Stimulated activated CD4-positive, alpha-beta T cell treated with anti-CD3 and anti-CD28 coated beads, Interleukin-1b, Interleukin-23, amount 100 ng/mL, for 24 hours (primary cell): ENCODE measurements at places on chromosomes 11 and 22.

DNA sequence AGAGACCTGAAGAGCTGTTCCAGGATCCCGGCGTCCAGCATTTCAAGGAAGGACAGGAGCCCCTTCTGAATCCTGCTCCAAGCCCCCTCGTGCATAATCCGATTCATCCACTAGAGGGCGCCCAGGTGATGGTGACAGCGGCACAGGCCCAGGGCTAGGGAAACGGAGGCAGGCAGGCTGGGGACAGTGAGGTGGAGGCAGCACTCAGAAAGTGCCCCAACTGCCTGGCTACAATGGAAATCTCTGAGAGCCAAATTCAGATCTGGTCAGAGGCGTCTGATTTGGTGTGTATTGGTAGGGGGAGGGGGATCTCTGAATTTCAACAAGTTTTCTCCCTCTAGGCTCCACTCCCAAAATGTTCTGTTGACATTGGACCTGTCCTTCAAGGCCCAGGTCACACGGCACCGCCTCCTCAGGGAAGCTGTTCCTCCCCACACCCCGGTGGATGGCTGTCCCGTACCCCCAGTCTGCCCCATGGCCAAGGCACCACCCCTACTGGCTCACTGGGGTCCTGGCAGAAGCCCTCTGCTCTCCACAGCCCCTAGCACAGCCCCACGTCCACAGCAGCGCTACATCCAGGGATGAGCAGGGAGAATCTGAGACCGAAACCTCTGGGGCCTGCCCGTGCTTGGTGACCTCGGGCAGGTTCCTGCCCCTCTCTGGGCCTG is 142.9 kb downstream of the CRYBB2 start:
- peak; percentile 64 for DNase-seq

GRCh38 chr22:33020721-33021120 is 37.5 kb downstream of the SYN3 start:
- no peak for DNase-seq

- no peak for DNase-seq
Observed at GRCh38 chr22:36221799-36222751, 17.3 kb downstream of the APOL2 start.

DNA sequence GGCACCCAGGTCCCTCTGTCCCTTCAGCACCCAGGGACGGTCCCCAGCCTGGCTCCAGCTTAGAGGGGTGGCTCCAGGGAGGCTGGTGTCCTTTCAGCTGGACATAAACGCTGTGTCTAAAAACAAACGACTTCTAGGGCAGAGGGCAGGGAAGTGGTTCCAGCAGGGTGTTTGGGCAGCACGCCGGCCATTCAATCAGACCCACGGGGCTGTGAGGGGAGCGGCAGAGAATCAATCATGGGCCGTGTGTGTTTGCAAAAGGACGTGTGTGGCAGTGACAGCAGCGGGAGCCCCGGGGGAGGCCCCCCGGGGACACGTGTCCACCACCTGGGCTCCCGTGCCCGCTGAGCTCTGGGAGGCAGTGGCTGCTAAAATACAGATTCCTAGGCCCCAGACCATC is 127.7 kb downstream of the MN1 start:
- no peak for DNase-seq

DNA sequence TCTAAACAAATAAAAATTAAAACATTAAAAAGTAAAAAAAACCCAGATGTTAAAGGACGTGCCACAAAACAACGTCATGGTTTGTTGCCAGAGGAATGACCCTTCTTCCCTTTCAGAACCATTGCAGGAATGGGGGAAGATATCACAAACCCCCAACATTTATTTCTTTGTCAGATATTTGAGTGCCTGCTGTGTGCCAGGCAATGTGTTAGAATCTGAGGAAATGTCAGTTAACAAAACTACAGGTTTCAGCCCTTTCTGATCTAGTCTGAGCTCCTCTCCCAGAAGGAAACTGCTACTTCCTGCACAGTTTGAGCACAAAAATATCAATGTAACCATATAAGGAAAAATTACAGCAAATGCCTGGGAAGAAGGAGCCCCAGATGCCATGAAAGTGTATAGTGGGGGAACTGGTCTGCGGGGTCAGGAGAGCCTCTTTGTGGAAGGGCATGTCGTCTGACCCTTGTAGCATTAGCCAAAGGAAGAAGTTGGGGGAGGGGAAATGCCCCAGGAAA is 7.1 kb upstream of the NHERF4 start:
- DNase-seq = no peak

DNA sequence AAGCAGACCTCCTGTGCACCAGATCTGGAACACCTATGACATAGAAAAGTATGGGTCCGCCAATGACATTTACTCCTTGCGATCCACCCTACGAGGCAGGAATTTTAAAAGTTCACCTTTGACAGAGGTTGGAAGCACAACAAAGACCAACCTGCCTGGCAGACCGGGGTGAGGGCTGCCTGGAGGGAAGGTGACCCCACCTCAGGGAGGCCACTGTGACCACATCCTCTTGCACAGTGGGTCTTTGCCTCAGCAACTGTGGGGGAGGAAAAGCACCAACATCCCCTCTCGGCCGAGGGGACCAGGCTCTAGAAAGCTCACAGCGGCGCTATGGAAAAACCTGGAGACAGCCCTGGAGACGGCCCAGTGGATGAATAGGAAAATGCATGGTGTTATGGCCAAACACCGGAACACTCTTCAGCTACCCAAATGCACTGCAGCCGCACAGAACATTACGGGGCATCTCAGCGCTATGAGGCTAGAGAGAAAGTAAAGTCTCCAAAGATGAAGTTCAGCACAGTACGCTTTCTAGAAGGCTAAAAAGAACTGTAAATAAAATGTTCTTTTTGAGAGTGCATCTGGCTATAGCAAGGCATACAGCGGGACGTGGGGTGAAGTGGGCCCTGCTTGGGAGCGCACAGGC is 1.8 kb upstream of the SHISAL1 start:
- DNase-seq = no peak

GRCh38 chr22:35538801-35539321 is 1.8 kb upstream of the RASD2 start:
- DNase-seq = no peak

DNA sequence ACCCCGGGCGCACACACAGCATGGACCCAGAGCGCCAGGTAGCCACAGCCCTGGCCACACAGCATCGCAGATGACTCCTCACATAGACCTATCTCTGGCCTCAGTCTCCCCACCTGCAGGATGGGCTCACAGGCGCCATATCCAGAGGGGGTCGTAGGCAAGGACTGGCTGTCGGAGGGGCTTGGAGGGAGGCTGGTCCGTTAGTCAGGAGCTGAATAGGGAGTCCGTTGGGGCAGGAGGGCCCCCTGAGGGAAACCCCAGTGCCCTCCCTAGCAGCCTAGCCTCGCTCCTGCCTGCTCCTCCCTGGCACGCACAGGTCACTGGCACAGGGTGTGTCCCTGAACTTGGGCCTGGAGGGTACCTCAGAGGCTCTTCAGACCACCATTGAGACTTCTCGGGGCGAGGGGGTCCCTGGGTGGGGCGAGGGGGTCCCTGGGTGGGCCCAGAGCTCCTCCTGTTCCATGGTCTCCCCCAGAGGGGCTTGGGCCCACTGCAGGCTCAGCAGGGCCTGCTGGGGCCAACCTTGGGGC is 2.0 kb downstream of the PLXNB2 start:
- DNase-seq = no peak

DNA sequence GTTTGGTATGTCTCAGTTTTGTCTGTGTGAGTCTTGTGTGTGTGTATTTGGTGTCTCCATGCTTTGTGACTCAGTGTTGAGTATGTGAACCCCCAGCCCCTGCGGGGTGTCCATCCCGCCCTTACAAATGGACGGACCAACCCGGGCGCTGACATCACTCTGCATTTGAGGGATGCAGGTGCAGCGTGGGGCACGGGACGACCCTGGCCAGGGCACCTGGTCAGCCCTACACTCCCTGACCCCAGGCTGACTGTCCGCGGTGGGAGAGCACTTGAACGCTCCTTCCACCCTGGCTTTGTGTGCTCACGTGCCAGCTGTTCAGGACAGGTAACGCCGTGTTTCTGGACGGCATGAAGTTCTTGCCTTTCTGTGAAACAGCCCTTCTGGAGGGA is 369.0 kb downstream of the BRD1 start:
- no peak for DNase-seq

DNA sequence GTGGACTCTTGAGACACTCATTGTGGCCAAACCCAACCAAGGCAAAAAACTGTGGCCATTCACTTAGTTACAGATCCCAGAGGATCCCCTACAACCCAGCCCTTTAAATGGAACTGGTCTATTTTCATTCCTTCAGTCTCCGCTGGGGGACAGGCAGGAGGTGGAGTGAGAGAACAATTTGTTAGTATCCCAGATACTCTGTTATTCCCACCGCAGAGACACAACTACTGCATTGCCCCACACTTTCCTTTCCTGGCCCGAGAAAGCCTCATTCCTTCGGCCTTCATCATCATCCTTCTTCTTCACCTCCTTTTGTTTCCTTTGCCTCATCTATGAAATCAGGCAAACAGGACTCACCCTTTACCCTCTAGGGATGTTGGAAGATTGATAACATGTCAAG is 191.1 kb downstream of the NTM start:
- DNase-seq = no peak

DNA sequence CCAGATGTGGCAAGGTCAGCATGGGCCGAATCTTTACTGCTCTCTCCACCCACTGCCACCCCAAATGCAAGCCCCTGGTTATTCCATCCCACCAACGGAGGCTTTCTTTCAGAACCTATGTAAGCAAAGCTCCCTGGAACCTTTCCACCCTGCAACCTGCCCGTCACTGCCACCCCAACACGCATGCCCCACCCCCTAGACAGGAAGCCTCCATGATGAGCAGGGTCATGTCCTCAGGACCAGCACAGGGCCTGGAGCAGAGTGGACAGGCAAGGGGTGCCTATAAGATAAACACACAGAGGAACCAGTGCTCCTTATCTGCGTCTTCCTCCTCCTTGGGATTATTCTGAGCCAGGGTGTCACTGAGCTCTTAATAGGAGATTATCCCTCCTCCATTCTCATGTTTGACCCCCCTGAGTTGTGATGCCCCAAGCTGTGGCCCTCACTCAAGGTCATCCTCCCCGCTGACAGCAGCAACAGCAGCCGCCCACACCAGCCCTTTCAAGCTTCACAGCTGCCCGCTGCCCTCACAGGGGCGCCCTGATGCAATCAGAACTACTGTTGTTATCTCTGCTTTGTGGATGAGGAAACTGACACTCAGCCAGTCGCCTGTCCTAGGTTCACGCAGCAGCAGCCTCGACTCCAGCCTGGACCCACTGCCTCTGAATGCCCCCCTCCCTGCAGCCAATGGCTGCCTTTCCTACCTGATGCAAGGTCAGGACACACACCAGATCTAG is 647.3 kb downstream of the TBC1D22A start:
- no peak for DNase-seq

DNA sequence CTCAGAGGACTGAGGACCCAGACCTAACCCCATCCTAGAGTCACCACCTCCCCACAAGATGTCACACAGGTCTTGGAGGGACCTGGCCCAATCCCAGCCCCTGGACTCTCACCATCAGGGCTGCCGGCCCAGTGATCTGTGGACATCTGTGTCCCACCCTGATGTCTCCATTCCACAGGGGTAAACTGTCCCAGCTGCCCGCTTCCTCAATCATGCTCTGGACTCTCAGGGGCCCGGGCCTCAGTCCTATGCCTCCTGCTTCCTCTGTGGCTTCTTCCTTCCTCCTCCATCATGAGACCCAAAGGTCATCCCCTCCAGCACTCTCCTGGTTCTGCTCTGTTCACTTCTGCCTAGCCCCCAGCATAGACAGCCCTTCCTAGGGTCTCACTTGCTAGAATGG is 32.2 kb downstream of the ARAP1 start:
- DNase-seq = no peak

GRCh38 chr11:6727971-6728760 is 43.6 kb downstream of the OR2AG2 start:
- no peak for DNase-seq

DNA sequence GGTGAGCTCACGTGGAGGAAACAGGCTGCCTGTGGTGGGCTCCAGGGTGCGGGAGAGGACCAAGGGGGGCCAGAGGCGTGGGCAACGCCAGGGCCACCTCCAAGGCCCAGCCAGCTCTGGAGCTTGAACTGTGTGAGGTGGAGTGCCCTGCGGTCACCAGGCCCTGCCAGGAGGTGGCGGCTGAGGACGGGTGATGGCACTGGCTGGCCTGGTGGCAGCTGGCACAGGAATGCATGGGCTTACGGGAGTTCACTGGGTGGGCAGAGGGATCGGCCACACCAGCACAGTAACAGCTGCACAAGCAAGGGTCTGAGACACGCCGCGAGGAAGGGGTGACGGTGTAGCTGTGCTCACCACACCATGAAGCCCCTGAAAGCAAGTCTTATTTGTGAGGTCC is 15.8 kb downstream of the TOLLIP start:
- DNase-seq = no peak

- DNase-seq = no peak
Observed at GRCh38 chr11:59154610-59155009, 12.0 kb downstream of the FAM111A start.

GRCh38 chr11:83862691-83863090 is 576.5 kb upstream of the CCDC90B start:
- DNase-seq = no peak

GRCh38 chr22:36611241-36611976 is 82.4 kb upstream of the EIF3D start:
- DNase-seq = no peak

GRCh38 chr11:32088117-32088941 is 2.5 kb upstream of the RCN1 start:
- no peak for DNase-seq

- DNase-seq = no peak
Observed at GRCh38 chr11:19592842-19593241, 119.8 kb upstream of the NAV2 start.

DNA sequence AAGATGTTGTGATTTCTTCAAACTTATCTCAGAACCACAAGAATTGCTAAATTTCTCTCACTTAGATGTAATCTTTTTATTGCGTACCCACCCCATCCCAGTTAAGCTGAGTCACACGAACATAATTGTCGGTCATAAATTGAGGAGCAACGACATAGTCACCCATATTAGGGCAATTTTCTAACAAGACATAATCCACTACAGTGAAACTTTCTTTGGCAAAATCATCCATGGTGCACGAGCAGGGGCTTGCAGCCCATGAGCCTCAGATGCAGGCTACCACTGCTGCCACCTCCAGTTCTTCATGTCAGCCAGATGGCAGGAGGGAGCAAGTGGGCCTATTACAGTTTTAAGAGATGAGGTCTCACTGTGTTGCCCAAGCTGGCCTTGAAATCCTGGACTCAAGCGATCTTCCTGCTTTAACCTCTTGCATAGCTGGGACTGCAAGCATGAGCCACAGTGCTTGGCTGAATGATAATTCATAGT is 70.3 kb upstream of the GRK2 start:
- DNase-seq = no peak

GRCh38 chr22:36585841-36586240 is 56.9 kb upstream of the EIF3D start:
- no peak for DNase-seq

DNA sequence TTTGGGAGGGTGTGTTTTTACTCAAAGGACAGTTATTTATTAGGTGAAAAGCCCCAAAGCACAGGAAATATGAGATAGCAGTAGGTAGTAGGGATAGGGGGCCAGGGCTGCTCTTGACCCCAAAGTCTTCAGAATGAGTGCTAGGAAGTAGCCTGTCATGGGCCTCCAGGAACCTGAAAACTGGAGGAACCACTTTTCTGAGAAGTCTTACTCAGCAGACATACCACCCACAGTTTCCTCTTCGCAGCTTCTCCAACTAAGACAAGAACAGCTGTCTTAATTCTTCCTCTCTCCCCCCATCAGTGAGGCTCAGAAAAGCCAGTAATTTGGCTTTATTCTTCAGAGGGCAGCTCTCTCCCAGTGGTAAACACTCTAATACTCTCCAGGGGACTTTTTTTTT is 84.0 kb upstream of the CTSC start:
- DNase-seq = peak; percentile 19
